ENCODE measurements at places on chromosomes 5 and 9. TPM values are rescaled to one million over a fixed set of nuclear protein-coding genes. Genes with fewer than 3 reads are reported as not detected.

- no peak for DNase-seq
Measured at GRCh38 chr9:124337562-124337961, 77.7 kb downstream of the PSMB7 start.

PRSS3 gene
- total RNA-seq, result not detected

DNA sequence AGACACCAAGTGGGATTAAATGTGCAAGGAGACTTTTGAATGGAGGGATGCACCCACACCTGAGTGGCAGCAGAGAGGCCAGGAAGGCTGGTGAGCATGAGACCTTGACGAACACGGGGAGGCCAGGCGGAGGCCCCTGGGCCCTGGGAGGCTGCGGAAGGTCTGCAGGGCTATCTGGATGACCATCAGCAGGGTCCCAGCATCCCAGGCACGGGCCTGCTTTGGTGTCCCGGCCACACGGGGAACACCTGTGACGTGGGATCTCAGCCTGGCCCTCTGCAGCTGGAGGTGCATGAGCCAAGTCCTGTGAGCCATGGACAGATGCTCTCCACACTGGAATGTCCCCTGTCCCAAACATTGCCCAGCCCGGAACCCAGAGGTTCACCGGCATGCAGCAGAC is 174.0 kb upstream of the FOXD4L5 start:
- DNase-seq, result no peak

GPR150 gene
- total RNA-seq, result 1.8 TPM

DNA sequence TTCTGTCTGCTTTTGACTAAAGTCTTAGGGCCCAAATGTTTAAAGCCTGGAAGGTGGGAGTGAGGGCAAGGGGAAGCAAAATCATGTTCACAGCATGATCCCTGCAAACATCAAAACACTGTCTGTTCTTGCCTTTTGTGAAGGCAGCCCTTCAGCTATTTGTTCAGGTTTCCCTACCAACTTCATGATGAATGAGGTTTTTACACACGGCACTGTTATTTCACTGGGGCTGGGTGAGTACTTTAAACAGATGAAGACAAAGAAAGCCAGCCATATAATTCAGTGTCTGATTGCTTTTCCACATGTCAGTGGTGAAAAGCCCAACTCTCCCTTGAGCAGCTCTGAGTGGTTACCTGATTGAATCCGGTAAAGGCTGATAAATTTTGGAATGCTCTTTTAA is 224.7 kb upstream of the GRAMD2B start:
- DNase-seq, result no peak

PHF24 gene
- total RNA-seq, result not detected

DNA sequence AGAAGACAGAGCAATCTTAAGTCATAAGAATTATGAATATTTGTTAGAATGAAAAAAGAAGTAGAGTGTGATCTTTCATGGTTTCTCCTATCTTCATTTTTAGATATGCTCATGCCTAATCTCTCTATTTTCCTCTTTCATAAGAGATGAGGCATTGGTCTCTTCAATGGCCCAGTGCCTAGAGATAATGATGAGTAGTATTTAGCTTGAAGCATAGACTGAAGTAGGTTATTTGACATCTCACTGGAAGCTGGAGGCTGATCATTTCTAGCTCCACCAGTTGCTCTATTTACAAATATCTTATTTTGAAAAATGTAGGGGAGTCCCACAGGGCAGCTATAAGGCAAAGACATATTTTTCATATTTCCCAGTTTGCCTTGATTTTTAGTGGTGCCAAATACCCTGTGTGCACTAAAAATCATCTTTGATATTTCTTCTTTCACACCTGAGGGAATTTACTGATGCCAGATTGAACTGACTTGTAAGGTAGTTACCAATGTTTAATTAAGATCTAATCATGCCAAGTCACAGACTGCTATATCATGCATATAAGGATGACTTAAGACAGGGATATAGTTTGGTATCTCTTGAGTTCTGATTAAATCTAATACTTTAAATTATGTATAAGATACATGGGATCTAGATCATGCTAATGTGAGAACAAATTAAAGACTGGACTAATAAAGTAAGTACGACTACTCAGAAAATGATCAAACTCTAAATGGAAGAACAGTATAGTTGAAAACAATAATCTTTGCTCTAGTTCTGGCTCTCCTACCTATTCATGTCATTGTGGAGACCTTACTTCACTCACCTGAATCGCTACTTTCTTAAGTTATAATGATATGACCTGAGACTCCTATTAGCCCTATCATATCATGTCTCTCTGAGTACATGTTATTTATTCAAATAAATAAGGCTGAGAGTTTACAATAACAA is 108.2 kb upstream of the IFNE start:
- no peak for DNase-seq

C9orf50 gene
- total RNA-seq, result not detected

CDO1 gene
- not detected for total RNA-seq

LHX3 gene
- total RNA-seq, result 0.10 TPM

SLF1 gene
- 8.2 TPM for total RNA-seq

SLCO4C1 gene
- total RNA-seq, result 0.13 TPM

- DNase-seq, result no peak
Measured at GRCh38 chr5:136906545-136906944, 541.2 kb upstream of the TRPC7 start.

DNA sequence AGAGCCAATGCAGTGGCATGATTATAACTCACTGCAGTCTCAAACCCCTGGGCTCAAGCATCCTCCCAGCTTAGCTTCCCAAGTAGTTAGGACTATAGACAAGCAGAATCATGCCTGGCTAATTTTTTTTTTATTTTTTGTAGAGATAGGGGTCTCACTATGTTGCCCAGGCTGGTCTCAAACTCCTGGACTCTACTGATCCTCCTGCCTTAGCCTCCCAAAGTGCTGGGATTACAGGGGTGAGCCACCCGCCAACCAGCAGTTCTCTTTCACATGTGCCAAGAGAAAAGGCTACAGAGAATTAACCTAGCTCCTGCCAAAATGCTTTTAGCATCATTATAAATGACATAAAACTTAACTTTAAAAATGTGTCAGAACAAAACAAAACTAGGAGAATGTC is 8.1 kb downstream of the AK3 start:
- DNase-seq, result no peak

GRCh38 chr9:9612755-9613154 is 1000.0 kb downstream of the PTPRD start:
- no peak for DNase-seq

- DNase-seq, result no peak
Measured at GRCh38 chr5:128491291-128491690, 46.8 kb downstream of the FBN2 start.

DNAJC25 gene
- 4.4 TPM for total RNA-seq

DNA sequence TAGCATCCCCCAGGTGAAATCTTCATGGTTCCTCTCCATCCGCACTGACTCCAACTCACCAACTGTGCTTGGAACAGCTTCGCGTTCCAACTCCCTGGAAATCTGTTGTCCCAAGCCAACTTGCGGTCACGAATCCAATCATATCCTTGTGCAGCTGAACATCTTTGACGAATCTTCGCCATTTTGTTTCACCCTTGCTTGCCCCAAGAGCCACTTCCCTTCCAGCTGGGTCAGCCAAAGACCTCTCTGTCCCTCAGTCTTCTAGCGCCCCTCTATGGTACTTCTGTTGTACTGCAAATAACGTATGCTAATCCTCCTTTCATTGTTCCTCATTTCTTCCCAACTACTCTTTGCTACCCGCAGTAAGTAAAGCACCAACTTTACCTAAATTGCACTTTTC is 61.0 kb upstream of the TARS1 start:
- DNase-seq, result no peak

RABL6 gene
- 59.7 TPM for total RNA-seq

GRCh38 chr5:177370488-177371119 is 12.9 kb downstream of the RGS14 start:
- DNase-seq, result peak; percentile 63

DNA sequence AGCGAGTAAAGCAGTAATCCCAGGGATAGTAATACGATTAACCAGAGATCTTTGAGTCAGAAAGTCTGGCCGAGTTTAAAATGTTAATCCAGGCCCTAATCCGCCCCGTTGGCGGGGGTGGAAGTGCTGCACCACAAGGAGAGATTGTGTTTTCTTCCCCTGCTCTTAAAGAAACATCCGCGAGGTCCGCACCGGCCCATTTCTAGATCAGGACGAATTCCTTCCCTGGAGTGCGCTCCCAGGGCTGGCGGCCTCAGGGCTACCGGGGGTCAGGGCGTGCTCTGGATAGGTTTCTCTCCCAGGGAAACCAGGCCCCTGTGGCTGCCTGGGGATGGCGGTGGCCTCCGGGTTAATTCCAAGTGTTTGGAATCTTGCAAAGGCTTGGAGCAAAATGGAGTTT is 9.3 kb upstream of the NEUROG1 start:
- DNase-seq, result no peak

DNA sequence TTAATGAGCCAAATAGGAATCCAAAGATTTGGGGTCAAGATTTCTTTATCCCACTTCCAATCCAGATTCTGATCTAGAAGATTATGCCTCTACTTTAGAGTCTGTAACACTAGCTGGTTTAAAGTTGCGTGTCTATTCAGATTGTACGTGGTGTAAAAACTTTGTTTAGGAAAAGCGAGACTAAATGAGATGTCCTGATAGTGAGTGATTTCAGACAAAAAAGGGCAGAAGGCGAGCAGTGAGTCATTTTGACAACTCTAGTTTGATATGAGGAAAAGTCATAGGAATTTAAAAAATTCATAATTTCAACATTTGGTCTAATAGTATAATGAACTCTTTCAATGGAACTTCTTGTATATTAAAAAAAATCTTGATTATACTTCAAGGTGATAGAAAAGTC is 119.6 kb upstream of the KLF9 start:
- no peak for DNase-seq

- no peak for DNase-seq
Measured at GRCh38 chr9:109250311-109250741, 70.5 kb downstream of the EPB41L4B start.

CD274 gene
- 4.7 TPM for total RNA-seq

PCDHGB7 gene
- total RNA-seq, result not detected

- DNase-seq, result no peak
Measured at GRCh38 chr9:124584631-124585030, 77.4 kb upstream of the NR5A1 start.

- no peak for DNase-seq
Measured at GRCh38 chr9:76417394-76417793, 23.2 kb upstream of the RFK start.

DNA sequence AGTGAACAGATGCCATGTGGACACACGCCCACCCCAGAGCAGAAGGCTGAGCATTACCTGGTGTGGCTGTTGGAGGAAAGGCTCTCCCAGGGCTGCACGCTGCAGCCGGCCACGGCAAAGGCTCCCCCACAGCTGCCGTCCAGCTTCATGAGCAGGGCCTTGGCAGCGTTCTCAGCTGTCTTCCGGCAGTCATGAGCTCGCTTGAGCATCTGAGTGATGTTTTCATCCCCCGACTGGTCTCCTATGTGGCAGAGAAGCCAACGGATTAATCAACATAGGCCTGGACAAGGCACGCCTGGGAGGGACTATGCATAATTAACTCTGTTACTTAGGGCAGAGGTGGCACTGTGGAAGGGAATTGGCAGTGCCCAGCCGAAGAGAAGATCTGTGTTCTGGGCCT is 87.3 kb downstream of the DCP2 start:
- DNase-seq, result no peak

Measured in T-helper 17 cell (primary cell).